Mucosa of descending colon (tissue), 3 donors: ENCODE measurements at places on chromosomes 4 and X. TPM values are rescaled to one million over a fixed set of nuclear protein-coding genes. Genes with fewer than 3 reads are reported as not detected.
A peak's percentile ranks its signal among the peaks of the same experiment; 100 is the strongest.

DNA sequence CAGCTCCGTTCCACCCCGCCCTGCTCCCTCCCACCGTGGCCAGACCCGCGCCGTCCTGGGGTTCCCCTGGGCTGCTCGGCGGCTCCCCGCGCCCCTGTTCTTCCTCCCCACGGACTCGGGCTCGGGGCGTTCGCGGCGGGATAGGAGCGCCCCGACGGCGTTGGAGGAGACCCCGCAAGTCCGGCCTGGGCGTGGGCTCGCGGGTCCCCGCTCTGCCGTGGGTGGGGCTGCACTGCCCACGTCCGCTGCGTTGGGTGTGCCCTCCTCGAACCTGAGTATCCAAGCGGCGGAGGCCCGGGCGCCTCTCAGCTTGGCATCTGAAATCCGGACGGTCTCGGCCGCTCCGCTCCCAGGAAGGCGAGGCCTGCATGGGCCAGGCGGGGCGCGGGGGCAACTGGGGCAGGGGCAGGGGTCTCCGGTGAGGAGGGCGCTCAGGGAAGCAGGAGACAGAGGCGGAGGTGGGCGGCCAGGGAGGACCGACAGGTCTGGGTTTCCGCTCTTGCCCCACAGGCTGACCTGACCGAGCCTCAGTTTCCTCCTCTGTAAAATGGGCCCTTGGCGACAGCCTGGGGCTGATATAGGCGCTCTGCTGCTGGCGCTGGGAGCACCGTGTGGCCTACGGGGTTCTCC is 12.0 kb upstream of the NAT8L start:
- DNase-seq: no peak

AFM gene
- not detected for total RNA-seq

DNA sequence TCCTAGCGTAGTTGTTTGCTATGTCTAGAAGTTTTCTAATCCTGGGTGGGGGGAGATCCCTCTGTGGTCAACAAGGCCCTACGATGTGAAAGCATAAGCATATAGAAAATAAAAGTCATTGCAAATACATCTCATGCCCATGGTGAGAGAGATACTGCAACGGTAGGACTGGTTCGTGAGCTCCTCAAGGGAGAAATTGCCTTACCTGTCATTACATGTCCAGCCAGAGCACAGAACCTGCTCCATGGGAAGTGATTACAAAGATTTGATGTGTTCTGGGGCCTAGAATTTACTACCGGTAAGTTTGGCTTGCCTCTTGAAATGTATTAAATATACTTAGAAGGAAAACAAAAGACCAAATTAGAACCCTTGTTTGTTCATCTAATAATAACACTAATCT is 60.9 kb upstream of the FAM47B start:
- no peak for DNase-seq

GRCh38 chrX:111052478-111052877 is 43.5 kb upstream of the PAK3 start:
- no peak for DNase-seq

DNA sequence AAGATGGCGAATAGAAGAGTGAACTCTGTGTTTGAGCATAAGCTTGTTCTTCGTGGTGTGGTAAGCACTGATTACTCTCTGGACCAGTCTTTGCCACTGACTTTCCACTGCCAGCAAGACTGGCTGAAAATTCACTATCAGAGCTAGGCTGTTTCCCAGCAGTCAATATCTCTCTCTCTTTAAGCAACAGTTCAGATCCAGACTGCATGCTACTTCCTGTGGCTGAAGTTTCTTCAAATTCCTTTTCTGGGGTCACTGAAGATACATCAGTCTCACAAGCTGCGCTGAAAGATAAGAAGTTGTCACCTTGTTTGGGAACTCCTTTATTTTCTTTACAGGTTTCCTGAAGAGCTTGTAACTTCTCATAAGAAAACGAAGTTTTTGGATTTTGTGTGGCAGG is 54.0 kb upstream of the FAM120C start:
- DNase-seq: no peak

DNA sequence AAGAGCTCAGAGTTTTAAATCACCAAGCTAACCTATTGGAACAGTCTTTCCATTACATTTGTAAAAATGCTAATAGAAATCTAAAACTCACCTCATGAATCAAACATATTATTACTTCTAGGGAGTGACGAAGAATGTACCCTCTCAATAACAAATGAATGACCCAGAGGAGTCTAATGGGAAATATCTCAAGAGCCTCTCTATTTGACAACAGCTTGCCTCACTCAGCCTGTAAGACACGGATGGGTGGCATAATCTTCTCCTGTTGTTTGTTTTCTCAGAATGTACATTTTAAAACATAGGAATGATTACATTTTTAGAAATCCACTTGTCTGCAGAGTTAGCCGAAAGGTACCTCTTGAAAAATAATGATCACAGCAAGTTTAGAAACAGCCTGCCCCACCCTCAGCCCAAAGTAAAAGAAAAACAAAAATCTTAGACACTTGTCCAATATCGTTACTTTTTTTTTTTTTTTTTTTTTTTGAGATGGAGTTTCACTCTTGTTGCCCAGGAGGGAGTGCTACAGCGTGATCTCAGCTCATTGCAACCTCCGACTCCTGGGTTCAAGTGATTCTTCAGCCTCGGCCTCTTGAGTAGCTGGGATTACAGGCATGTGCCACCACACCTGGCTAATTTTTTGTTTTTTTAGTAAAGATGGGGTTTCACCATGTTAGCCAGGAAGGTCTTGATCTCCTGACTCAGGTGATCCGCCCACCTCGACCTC is 183.6 kb upstream of the FTHL17 start:
- no peak for DNase-seq

PARM1 gene
- total RNA-seq: 120 TPM

- peak; percentile 24 for DNase-seq
These were observed 34.4 kb upstream of the SLC25A4 start for GRCh38 chr4:185108669-185109068.

- no peak for DNase-seq
These were observed 58.3 kb upstream of the HPGD start for GRCh38 chr4:174580597-174580996.

SPANXN4 gene
- not detected for total RNA-seq

DNA sequence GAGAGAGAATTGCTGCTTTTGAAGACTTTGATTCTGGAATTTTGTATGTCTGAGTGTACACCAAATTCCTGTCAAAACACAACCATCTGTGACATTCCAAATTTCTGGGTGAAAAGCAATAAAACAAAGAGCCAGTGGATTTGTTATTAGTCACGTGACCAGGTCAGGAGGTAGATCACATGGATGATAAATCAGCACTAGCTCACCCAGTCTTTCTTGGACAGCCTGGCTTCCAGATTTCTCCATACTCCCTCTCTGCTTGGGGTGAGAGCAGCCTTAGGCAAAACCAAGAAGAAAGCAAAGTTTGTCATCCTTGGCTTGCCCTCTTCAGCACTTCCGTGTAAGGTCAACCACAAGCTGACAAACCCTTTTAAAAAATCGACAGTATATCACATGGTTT is 194.2 kb downstream of the CLCN4 start:
- no peak for DNase-seq

DNA sequence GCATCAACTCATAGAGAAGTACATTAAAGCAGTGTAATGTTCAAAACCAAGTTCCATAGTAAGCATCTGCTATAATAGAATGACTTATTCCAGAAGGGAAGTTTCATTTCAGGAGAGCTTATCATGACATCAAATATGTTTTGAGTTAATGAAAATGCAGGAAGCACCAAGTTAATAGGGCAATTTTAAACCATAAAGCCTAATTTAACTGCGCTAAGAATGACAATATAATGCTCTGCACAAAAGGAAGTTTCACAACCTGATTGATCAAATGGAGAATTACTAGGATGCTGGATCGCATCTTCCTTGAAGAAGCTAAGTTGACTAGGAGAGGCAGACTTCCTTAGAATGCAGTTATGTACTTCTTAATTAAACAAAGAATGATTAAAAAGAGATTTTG is 416.9 kb upstream of the MAGEB2 start:
- DNase-seq: no peak

SAGE1 gene
- total RNA-seq: not detected

ZAR1 gene
- not detected for total RNA-seq

ATG4A gene
- 17.1 TPM for total RNA-seq

- DNase-seq: no peak
These were observed 30.3 kb downstream of the NSDHL start for GRCh38 chrX:152861116-152861515.

MAB21L2 gene
- total RNA-seq: 493 TPM

GRCh38 chrX:114338870-114339269 is 245.0 kb upstream of the HTR2C start:
- no peak for DNase-seq

DNA sequence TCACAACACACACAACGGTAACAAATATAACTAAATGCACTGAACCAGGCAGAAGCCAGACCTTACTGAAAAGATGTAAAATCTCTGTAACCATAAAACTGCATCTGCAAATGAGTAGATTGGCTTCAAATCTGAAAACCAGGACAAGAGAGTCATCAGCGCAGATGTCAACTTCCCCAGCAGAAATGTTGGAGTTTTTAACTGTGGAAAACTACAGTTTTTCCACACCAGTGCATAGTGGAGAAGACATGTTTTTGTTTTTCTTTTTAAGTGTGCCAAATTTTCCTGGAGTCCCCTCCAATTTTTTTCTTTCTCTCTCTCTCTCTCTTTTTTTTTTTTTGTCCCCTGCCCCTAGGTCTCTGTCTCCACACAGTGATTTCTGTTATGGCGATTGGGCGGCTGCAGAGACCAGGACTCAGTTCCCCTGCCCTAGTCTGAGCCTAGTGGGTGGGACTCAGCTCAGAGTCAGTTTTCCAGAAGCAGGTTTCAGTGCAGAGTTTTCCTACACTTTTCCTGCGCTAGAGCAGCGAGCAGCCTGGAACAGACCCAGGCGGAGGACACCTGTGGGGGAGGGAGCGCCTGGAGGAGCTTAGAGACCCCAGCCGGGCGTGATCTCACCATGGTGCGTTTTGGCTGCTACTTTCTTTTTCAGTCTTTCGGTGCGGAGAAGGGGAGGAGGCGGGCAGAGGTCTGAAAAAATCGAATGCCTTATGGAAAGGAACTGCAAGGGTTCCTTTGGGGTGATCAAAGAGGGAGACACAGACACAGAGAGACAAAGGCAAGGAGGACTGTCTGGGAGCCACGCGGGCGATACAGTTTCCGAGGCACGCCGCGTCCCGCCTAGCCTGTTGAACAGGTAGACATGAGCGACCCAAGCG is at the start of gene GUCY1A1:
TSS of gene GUCY1A1 (plus strand) at position 505 of the 878 bp plus-strand sequence. CDS start 30,020 bp downstream, outside the sequence.
- no peak for DNase-seq

- DNase-seq: no peak
These were observed 738.3 kb downstream of the STPG2 start for GRCh38 chr4:97404876-97405523.

DNA sequence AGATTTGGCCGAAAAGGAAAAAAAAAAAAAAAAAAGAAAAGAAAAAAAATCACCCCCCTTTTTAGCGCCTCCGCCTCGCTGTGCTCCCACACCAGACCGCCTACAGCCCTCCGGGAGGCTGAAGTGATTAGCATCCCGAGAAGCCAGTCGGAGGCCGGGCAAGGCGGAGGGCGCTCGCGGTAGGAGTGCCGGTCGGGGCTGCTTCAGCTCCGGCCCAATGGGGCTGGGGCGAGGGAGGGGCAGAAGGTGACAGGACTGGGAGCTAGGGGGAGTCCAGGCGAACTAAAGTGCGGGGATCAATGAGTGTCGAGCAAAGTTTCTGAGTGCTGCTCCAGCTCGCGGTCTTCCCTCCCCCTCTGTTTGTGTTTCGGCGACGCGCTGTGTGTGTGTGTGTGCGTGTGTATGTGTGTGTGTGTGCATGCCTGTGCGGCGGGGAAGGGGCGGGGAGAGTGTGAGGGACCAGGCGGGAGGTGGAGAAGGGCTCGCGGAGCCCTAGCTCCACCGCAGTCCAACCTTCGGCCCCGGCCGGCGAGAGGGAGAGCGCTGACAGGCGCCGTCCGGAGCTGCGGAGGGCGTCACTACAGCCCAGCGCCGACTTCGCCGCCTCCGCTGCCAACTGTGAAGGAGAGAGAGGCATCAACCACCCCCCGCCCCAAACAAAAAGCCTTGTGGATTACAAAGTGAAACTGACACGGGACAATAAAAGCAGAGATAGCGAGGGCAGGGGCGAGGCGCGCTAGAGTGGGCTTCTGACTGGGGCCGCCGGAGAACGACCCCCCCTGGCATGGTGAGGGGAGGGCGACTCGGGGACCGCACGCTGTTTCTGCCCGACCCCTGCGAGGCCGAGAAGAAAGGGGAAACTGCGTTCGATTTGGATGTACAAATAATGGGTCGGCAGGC is at the start of gene FAT4:
TSS of gene FAT4 (plus strand) at position 280 of the 900 bp plus-strand sequence. CDS start 1,457 bp downstream, outside the sequence.
- peak; percentile 86 for DNase-seq

DNA sequence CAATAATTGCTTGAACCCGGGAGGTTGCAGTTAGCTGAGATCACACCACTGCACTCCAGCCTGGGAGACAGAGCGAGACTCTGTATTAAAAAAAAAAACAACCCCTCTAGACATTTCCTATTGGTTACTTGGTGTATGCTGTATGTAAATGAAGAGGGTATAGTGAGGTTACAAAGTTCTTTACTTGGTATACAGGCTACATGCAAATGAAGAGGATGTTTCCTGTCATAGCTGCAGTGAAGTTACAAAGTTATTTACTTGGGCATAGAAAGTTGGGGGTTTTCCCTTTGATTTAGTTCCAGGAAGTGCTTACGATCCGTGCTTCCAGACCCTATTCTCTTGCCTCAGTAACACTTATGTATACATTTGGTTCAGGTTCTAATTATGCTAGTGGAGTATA is 38.4 kb upstream of the CLNK start:
- DNase-seq: no peak

PDGFRA gene
- 31.6 TPM for total RNA-seq

DNA sequence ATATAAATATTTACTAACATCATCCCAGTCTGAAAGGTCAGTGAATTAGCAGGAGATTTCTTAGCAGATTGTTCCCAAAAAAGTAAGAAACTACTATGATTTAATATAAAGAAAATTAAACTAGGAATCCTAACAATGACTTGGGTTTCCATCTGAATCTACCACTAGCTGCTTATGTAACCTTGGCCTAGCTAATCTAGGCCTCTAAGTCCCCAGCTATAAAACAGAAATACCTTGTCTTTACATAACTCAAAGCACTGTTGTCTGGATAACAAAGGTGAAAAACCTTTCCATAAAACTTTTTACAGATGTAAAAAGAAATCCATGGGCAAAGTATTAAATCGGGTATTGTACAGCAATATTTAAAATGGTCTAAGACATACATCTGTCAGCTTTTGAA is 3.0 kb downstream of the FBXL5 start:
- DNase-seq: no peak

GRCh38 chrX:34917146-34917545 is 25.4 kb upstream of the FAM47B start:
- DNase-seq: no peak

DNA sequence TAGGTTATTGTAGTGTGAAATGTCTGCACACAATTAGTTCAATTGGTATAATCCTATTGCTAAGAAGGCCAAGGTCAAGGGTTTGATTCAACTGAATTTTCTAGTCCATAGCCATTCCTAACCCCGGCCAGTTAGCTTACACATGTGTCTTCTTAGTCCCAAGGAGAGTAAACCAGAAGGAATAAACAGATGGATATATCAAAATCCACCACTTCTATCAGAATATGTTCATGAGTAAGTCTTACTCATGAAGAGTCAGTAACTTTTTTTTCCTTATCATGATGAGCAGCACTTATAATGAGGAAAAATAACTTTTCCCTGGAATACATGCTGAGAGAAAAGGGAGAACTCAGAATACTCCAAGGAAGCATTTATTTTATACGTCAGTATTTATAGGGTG is 9.5 kb downstream of the HHIP start:
- DNase-seq: no peak

GRCh38 chrX:141468940-141469339 is 115.6 kb downstream of the SPANXA1 start:
- DNase-seq: no peak

CLGN gene
- total RNA-seq: 1.8 TPM

MAGEA1 gene
- not detected for total RNA-seq
